ENCODE measurements at places on chromosomes 1 and 21. TPM values are rescaled to one million over a fixed set of nuclear protein-coding genes. Genes with fewer than 3 reads are reported as not detected.
A peak's percentile ranks its signal among the peaks of the same experiment; 100 is the strongest.

- no peak overlapping the region for H3K27ac ChIP-seq
- no peaks in the 10 kb centered on the region for H3K4me1 ChIP-seq
- no peak for DNase-seq
- H3K27me3 ChIP-seq: peaks cover 7% of the 10 kb centered on the region
- no peak overlapping the region for H3K4me3 ChIP-seq
Measured at GRCh38 chr1:22841142-22841541, 130.5 kb downstream of the EPHB2 start.

GRCh38 chr1:32568929-32569328 lies 29.7 kb downstream of the ZBTB8A start:
- H3K27me3 ChIP-seq: no peaks in the 10 kb centered on the region
- H3K4me3 ChIP-seq: no peak overlapping the region
- H3K36me3 ChIP-seq: no peaks in the 10 kb centered on the region
- no peaks in the 10 kb centered on the region for H3K4me1 ChIP-seq
- no peak overlapping the region for H3K27ac ChIP-seq
- no peak for DNase-seq

- H3K27ac ChIP-seq: no peak overlapping the region
- no peak for DNase-seq
- no peaks in the 10 kb centered on the region for H3K27me3 ChIP-seq
- H3K4me3 ChIP-seq: no peak overlapping the region
Measured at GRCh38 chr21:33866826-33867225, 48.8 kb downstream of the ATP5PO start.

DNA sequence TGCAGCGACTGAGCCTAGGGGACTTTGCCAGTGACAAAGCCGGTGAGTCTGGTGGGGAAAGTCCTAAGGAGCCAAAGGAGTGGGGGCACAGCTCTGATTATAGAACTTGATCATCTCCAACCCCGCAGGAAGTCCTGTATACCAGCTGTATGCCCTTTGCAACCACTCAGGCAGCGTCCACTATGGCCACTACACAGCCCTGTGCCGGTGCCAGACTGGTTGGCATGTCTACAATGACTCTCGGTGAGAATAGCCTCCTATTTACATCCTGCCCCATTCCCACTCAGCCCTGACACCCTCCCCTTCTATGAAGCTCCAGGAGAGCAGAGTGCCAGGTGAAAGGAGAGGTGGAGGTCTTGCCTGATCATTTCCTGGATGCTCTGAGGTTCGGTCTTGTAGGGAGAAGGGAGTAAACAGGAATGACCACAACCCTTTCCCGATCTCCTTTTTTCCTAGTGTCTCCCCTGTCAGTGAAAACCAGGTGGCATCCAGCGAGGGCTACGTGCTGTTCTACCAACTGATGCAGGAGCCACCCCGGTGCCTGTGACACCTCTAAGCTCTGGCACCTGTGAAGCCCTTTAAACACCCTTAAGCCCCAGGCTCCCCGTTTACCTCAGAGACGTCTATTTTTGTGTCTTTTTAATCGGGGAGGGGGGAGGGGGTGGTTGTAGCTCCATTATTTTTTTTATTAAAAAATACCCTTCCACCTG lies 1.2 kb upstream of the PPOX start:
- peak overlapping the region; percentile 94 for H3K27ac ChIP-seq
- peaks cover 50% of the 10 kb centered on the region for H3K36me3 ChIP-seq
- H3K4me1 ChIP-seq: peaks cover 42% of the 10 kb centered on the region

DNA sequence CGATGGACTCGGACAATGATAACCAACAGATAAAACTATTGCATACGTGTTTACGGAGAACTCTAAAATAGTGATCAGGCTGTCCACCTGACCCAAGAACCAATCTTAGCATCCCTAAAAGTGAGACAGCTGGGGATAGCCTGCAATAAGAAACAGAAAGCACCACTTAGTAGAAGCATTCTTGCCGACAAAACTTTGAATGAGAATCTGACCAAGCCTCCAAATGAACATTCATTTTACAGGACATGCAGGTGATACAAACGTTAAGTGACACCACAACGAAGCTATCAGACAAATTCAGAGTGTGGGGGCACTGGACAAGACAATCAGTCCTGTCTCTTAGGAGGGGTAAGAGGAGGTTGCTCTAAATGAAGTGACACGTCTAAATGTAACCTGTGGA lies 1.2 kb downstream of the PSMG1 start:
- no peak overlapping the region for H3K27ac ChIP-seq
- H3K36me3 ChIP-seq: peaks cover 4% of the 10 kb centered on the region
- no peak for DNase-seq

CACYBP gene
- total RNA-seq: 74.4 TPM

HAPLN2 gene
- total RNA-seq: 0.21 TPM

CLIC6 gene
- 23.5 TPM for total RNA-seq

LENEP gene
- total RNA-seq: not detected

All from lower lobe of right lung (tissue), 2 donors.